ENCODE measurements at places on chromosomes 4 and X. TPM values are rescaled to one million over a fixed set of nuclear protein-coding genes. Genes with fewer than 3 reads are reported as not detected.

Gene SMPX
- total RNA-seq = not detected

Gene FGD1
- total RNA-seq = 6.4 TPM

Gene NEUROG2
- 0.06 TPM for total RNA-seq

Gene PPARGC1A
- total RNA-seq = 0.98 TPM

GRCh38 chr4:53380221-53380620 lies 2.8 kb downstream of the FIP1L1 start:
- DNase-seq = no peak

GRCh38 chrX:24465532-24465865 lies 413 bp downstream of the PDK3 start:
- no peak for DNase-seq

GRCh38 chrX:152528193-152528592 lies 77.1 kb upstream of the GABRA3 start:
- no peak for DNase-seq

- no peak for DNase-seq
Measured at GRCh38 chr4:38188631-38189101, 228.5 kb downstream of the PTTG2 start.

DNA sequence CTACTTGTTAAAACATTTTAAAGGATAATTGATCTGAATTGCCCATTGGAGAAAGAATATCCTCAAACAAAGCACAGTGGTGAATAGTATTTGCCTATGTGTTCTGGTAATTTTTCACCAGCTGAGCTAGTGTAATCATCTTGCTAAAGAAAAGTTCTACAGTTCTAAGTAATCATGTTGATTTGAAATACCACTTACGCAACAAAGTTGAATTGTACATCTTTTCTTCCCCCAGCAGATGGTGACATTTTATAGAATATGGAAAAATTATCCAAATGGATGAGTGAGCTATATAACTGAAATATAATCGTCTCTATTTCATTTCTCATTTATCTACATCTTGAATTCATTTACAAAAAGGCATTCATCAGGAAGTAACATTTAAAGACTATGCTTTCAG lies 9.7 kb upstream of the ZNF674 start:
- peak; percentile 26 for DNase-seq
